ENCODE measurements at places on chromosomes 7 and 10.

DNA sequence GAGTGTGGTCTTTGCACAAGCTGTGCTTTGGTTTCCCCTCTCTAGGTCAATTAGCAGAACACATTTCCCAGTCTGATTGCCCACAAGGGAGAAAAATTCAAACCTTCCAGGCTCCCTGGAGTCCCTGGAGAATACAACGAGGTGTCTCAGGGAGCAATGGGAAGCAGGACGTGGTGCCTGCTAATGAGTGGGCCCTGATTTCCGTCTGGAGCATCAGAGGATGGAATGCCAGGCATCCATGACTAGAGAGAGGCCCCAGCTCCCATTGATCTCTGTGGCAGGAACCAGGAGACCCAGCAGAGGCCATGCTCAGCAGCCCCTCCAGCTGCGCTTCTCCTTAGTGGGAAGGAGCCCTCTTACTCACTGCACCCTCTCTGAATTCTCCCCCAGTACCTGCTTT is 33.2 kb upstream of the TLX1 start:
- DNase-seq: no peak

- DNase-seq: no peak
These were observed 46.5 kb downstream of the LHPP start for GRCh38 chr10:124508070-124508667.

GRCh38 chr7:1644341-1645070 is 25.6 kb upstream of the ELFN1 start:
- DNase-seq: no peak

GRCh38 chr10:71459513-71459912 is 62.8 kb downstream of the CDH23 start:
- no peak for DNase-seq

DNA sequence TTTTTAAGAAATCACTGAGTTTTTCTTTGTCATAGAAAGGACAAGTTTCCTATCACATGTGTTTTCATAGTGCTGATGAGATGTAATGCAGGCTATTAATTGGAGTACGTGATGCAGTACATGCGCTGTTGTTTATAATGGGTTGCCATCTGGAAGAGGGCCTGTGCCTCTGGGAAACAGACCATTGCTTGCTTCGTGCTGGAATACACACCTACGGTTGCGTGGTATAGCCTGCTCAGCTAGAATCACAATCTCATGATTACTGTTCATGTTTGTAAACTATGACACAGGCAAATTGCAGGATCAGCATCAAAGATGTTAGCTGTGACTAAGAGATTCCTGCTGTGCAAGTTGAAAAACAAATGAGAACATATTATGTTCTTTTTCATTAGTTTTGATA is 107.2 kb upstream of the STEAP1B start:
- DNase-seq: no peak

DNA sequence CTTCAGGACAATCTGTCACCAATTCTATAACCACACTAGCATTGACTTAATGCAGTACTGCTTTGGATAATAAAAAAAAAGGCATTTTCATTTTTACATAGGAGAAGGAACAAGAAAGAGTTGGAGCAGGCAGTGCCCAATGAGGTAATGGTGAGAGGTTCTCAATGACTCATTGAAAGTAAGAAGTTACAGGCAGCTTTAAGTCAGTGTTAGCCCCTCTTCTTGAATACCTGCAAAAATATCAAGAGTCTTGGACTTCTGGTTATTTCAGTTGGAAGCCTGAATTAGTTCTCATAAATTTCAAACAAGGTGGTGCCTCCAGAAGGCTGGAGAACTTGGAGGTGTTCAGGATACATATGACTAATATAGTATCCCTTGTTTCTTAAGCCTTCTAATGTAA is 422.5 kb downstream of the HTR7 start:
- no peak for DNase-seq

- DNase-seq: no peak
These were observed 19.4 kb downstream of the ZMIZ1 start for GRCh38 chr10:79088176-79088575.

DNA sequence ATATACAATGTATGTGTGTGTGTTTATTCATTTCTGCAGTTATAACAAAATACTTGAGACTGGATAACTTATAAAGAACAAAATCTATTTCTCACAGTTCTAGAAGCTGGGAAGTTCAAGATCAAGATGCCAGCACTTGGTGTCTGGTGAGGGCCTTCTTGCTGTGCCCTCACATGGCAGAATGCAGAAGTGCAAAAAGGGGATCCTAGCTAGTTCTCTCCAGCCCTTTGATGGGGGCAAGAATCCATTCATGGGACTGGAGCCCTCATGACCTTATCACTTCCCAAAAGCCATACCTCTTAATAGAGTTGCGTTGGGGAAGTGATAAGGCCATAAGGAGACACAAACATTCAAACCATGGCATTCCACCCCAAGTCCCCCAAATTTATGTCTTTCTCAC is 8.4 kb downstream of the GRB10 start:
- no peak for DNase-seq

DNA sequence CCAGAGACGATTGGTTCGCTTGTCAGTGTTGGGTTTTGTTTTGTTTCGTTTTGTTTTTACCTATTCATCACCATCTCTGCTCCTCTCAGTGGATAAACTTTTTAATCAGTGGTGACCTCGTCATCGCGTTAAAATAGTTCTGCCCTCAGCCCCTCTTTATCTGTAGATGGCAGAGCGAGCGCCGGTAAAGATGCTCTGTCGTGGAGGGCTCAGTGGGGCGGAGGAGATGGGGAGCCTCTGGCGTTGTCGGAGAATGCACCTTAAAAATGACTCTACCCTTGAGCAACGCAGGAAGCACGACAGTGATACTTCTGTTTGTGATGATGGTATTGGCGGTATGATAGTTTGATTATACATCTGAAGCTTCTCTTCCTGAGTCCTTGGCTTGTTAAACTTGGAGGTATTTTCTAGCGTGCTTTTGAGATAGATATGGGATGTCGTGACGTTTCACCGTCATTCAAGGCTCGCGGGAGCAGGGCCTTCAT is 554 bp downstream of the CSGALNACT2 start:
- DNase-seq: no peak

DNA sequence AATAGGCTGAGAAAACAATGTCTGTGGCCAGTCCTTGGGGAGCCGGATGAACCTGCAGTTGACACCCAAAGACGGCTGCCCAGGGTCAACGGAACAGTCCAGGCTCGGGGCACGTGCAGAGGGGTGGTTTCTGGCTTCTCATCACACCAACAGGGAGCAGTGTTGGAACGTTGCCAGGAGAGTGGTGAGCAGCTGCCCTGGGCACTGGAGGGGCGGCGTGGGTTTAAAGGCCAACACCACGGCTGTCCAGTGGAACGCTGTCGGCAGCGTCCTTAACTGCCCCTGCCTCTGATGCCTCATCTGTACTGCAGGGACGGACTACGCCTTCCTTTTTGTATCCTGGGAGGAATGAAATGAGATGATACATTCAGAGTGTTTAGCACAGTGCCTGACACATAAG is 19.8 kb downstream of the JCAD start:
- no peak for DNase-seq

DNA sequence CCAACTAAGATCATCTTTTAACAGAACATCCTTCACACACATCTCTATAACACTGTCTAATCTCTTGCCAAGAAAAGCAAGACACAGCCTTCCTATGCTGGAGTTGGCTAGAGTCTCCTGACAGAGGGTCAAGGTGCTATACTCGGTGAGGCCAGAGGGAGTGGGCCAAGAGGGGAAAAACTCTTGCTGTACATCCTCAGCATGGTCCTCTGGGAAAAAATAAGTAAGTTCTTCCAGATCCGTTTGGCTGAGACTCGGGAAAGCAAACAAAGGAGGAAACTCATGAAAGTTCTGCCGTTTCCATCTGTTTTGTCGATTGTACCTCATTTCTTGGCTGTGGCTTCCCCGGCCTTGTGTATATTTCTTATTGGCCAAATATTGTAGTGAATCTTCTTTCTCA is 33.9 kb downstream of the VWDE start:
- no peak for DNase-seq

GRCh38 chr10:104337985-104338735 is at the start of gene ITPRIP:
ITPRIP (minus strand) TSS chr10:104338465; CDS start chr10:104316051, 22,414 bp downstream.
- DNase-seq: peak; percentile 66

DNA sequence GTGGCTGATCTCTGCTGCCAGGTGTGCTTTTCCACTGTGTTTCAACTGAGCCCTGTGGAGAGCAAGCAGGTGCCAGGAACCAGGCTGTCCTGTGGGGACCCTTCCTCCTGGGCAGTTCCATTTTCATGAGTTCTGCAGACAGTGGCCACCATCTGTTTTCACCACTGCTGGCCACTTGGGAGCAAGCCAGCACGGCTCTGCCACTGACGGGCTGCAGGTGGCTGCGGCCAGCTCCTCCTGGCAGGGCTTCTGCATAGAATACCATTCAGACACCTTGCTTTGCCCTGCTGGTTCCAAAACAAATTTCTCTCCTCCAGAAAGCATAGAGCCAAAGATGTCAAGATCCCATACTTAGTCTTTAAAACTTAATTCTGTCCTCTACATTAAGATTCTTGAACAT is 48.3 kb downstream of the LANCL2 start:
- no peak for DNase-seq

- no peak for DNase-seq
These were observed 29.3 kb upstream of the MTPAP start for GRCh38 chr10:30378201-30378995.

DNA sequence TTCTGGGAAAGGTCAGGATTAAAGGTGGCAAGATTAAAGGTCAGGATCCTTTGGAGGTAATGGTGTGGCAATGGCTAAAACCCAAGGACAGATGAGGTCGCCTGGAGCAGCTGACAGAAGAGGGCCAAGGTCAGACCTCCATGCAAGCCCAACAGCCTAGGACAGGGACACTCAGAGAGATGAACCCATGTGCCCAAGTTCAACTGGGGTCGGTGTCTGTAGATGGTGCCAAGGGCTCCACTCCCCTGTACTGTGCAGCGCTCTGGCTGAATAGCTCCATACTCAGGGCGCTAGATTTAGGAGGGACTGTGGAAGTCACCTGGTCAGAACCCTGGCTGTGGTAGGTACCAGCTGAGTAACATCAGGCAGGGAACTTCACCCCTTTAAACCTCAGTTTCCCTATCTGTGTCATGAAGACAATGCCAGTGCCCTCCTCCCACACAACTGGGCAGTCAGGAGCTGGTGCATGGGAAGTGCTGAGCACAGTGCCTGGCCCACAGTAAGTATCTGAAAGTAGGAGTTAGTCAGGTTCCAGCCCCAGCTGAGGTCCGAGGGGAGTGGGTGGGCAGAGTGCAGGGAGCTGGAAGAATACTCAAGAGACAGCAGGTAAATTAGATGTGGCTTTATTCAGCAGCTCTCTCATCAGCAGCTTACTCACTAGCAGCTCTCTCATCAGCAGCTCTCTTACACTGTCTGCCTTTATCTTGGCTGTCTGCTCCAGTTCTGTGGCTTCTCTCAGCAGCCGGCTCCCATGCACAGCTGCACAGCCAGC is 327.1 kb downstream of the GLRX3 start:
- DNase-seq: no peak

DNA sequence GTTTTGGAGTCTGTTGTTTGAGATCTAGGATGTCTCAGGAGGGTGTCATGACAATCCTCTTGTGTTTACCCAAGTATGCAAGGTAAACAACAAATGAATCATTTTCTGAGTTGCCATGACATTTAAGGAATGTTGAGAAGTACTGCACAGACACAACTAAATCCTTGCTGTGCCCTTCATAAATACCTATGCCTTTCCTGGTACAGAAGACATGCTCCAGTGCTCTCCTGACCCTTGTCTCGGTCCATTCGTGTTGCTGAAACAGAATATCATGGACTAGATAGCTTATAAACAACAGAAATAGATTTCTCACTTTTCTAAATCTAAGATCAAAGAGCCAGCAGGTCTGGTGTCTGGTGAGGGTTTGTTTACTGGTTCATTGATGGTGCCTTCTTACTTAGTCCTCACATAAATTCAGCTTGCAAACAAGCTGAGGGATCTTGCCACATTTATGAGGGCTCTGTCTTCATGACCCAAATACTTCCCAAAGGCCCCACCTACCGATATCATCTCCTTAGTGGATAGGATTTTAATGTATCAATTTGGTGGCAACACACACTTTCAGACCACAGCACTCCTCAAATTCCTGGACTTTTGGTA is 341.8 kb upstream of the SEMA3A start:
- no peak for DNase-seq

DNA sequence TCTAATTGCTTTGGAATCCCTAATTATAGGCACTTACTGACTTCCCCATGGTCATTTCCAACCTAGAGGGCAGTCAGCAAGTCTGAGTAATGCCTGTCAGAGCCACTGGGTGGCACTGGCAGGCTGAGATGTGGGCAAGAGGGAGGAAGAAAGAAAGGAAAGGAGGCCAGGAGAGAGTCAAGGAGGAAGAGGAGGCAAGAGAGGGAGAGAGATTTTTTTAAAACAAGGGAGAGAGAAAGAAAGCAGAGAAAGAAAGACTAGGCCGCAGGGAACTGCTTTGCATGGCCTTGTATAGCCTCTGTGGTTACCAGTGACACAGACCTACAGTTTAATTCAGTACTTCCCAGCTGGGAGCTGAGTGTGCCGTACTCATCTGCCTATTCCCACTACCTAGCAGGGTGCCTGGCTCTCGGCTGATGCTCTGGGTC is 210.4 kb upstream of the ADO start:
- no peak for DNase-seq

GRCh38 chr7:3649678-3650440 is 348.8 kb downstream of the SDK1 start:
- no peak for DNase-seq

DNA sequence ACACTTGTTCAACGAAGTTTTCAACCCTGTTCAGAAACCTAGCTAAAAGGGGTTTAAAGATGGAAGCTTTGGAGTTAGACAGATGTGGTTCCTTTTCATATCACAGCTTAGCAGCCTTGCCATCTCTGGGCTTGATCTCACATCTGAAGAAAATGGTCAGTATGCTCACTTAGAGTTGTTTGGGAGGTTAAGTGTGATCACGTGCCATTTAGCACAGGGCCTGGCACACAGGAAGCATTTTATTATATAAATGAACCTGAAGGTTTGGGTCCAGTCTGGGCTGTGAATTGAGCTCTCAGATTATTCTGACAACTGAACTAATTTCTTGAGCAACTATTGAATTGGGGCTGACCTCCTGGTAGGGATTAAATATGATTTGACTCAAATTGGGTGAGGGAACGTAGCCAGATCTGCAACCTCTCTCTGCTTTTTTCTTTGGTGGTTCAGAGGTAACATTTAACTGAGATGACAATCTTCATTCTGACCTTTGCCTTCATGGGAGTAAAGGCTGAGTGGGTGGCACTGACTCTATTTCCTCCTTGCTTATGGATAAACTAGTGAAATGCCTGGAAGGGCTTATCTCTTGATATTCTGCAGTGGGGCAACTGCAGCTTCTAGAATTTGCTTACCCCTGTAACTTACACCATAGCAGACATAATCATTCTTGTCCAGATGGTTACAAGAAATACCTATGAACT is 10.2 kb upstream of the HKDC1 start:
- DNase-seq: no peak

DNA sequence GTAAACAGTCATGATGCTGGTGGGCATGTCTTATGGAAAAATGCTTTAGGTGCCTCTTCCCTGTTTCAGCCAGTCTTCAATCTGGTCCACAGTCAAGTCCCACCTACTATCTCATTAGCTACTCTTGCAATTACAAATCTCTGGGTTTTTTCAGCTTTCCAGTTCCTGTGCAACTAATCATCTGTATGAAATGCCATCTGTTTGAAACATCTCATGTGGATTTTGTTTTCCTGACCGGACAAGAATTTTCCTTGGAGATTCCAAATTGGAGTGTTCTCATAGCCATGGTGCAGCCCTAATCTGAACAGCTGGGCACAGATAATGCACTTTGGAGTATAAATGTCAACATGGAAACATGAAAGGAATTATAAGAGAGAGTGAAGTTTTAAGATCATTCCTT is 41.3 kb upstream of the CALN1 start:
- no peak for DNase-seq
